Brain microvascular endothelial cell (primary cell): ENCODE measurements at places on chromosomes 4 and X.

- DNase-seq = no peak
Measured at GRCh38 chrX:19882066-19882775, 5.2 kb downstream of the SH3KBP1 start.

GRCh38 chrX:152928761-152929400 is 31.0 kb downstream of the ZNF185 start:
- DNase-seq = no peak

DNA sequence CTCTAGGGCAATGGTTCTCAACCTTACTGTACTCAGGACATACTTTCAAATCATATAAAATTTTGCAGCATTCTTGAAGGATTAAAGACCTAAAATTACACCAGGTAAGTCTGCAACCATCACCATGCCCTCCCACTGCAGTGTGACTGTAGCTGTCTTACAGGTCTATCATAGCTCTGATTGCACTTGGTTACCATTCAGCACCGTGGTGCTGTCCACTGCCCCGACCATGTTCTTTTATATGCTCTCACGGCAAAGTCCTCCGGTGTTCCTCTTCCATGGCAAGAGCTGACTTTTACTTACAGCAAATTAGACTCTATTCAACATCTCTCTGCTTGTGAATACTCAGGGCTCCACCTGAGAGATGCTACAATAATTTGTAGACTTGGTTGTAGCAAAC is 11.5 kb downstream of the CRMP1 start:
- DNase-seq = no peak

DNA sequence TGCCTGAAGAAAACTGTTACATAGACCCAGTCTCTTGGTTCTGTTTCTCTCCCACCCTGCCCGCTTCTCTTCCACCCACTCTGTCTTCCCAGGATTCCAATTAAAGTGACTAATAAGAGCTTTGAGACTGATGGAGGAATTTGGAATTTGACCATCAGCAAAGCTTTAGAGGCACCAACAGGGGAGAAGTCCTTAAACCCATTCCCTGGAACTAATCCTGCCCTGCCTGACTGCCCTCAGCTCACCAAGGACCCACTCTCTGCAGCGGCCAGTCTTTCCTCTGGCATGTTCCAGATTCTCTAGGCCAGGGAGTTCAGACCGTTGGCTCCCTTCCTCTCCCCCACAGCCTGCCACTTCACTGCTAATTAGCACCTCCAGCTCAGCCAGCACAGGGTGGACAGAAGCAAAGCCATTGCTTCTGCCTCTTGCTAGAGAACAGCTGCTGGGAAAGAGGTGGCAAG is 23.9 kb downstream of the SCD5 start:
- DNase-seq = no peak

DNA sequence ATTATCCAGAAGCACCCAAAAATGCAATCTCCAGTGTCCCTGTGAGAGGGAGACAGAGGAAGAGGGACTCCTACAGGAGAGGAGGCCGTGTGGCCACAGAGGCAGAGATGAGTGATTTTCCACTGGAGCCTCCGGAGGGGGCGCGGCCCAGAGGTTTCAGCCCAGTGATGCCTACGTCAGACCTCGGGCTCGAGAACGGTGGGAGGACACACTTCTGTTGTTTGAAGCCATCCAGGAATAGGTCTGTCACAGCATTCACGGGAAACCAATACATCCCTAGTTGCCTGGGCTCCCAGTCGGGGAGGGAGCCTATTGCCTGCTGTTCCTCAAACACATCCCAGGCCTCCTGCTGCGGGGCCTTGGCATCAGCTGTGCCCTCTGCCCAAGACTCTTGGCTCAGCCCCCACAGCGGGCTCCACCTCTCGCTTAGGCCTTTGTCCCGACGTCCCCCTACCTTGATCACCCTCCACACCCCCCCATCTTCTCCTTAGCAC is 39.2 kb upstream of the HMX1 start:
- no peak for DNase-seq

DNA sequence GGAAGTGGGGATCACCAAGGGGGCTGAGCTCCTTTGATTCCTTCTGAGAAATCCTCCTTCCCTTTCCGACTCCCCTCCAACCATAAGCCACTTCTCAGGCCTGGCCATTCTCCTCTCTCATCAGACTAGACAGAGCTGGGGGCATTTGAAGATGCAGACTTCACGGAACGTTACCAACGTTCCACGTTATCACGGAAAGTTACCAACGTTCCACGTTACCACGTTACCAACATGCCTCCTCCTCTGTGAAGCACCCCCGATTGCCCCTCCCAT is 85.4 kb upstream of the WWC2 start:
- no peak for DNase-seq

DNA sequence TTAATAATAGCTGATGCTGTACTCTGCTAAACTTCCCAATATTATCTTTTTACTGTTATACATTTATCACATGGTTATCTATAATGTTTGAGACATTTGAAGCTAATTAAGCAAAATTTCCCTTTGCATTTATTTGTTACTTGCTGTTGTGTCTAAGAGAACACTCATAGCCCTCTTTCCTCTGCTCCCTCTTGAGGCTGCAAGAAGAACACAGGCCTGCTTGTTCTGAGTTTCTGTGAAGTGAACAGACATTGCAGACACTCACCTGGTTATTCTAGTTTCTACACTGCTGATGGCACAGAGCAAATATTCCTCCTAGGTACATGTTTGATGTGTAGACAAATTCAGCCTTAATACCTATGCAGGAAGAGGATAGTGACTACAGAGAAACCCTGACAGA is 367.8 kb downstream of the GASK1B start:
- no peak for DNase-seq

DNA sequence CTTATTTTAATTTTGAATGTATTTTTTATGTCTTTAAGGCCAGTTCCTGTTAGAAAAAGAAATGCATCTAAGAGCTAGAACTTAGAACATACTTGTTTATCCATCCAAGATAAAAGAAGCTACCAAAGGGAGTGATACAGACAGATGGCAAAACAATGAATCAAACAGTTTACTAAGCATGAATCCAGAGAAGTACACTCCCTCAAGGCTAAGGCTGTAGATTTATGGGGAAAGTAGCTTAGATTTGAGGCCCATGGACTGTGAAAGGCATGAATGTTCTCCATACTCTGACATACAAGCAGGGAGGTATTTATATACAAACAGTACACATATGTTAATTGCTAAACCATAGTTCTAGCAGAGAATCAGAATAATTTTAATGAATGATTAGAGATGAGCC is 255.3 kb upstream of the NRK start:
- no peak for DNase-seq

DNA sequence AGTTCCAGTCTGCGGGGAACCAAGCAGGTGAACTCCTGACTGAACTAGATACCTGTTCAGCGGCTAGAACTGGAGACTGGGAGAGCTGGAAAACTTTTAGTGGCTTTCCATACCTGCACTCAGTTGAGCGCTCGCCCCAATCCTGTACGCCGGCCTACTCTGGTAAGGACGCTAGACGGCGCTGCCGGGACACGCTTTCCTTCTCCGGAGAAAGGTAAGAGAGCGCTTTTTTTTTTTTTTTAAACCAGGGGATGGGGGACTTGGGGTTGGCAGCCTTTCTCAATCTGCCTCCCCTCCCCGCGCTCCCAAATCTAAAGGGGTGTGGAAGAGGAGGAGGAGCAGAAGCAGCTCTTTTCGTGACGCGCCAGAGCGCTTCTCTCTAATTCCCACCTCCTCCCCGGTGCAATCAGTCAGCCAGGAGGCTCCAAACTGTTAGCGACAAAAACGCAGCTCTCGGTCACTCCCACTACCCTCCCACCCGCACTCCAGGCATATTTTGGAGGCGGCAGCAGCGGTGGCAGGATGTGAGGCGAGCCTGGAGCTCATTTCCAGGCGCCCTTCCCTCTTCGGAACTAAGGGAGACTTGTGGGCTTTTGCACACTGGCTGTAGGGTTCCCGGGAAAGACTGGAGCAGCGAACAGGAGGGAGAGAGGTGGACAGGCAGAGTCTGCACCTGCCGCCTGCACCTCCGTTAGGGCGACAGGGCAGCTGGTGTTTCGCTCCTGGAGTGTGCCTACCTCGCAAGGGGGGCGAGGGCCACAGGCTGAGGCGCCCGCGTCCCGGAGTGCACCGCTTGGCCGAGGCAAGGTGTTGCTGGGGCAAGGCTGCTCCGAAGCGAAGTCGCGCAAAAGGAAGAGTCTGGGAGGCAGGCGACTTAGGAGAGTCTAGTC is at the start of gene IL1RAPL2:
Gene IL1RAPL2 (plus strand): TSS at position 409 of the 890 bp plus-strand sequence.
- no peak for DNase-seq

- no peak for DNase-seq
Measured at GRCh38 chrX:15567886-15568616, 32.7 kb downstream of the ACE2 start.

GRCh38 chrX:69959712-69960111 is 90.0 kb downstream of the AWAT2 start:
- no peak for DNase-seq

GRCh38 chrX:100264200-100264599 is 145.9 kb downstream of the PCDH19 start:
- no peak for DNase-seq
